Adrenal gland (tissue), 19 donors: ENCODE measurements at places on chromosomes 7 and 10. TPM values are rescaled to one million over a fixed set of nuclear protein-coding genes. Genes with fewer than 3 reads are reported as not detected.

Gene DENND2A
- polyA plus RNA-seq = 8.4 TPM

Gene C10orf53
- polyA plus RNA-seq = not detected

Gene ARMC3
- polyA plus RNA-seq = not detected

Gene STK32C
- 36.5 TPM for polyA plus RNA-seq

Gene SLC29A4
- polyA plus RNA-seq = 4.3 TPM

Gene STEAP4
- 18.0 TPM for polyA plus RNA-seq

Gene SHH
- 7.0 TPM for polyA plus RNA-seq
